ENCODE measurements at places on chromosomes 7 and 10. TPM values are rescaled to one million over a fixed set of nuclear protein-coding genes. Genes with fewer than 3 reads are reported as not detected.

The TMEM273 gene
- 2.7 TPM for total RNA-seq

The CCZ1 gene
- 81.0 TPM for total RNA-seq

The VDAC2 gene
- 288 TPM for total RNA-seq

The SPOCK2 gene
- total RNA-seq: 2.3 TPM

The BAMBI gene
- 12.7 TPM for total RNA-seq

The OR2A7 gene
- 29.5 TPM for total RNA-seq

DNA sequence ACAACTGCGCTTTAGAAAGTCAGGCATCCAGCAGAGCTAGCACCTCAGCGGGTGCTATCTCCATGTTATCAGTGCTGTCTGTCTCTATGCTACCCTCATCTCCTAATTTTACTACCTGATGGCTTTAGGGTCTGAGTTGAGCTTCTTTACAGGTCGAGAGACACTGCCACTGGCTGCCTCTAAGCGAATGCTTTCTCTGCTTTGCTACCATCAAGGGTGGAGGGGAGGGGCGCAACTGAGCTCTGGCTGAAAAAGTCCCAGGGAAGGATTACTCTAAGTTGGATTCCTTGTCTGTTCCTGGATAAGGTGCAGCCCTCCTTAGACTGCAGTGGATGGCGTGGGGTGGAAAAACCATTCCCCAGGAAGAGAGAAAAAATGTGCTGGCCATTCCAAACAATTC is 105.7 kb downstream of the CDK14 start:
- DNase-seq: no peak

GRCh38 chr7:126222782-126223181 is 1030.0 kb downstream of the GRM8 start:
- no peak for DNase-seq

- no peak for DNase-seq
Measured at GRCh38 chr7:81845744-81846241, 75.9 kb upstream of the HGF start.

DNA sequence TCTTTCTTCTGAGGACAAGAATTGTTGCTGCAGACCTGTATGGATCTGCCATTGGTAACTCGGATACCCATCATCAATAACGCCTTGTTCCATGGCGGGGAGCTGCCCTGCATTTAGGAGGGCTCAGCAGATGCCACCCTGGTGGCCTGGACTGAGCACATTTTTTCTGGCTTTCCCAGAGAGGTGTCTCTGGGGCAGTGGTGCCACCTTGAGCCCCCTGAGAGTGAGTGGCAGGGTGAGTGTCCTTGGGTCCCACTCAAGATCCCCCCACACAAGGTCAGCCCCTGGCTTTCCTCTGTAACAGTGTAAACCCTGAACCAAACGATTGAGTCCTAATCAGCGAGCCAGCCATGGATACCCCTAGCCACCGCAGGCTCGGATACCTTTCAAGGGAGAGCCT is 258.6 kb downstream of the GLRX3 start:
- DNase-seq: no peak

- no peak for DNase-seq
Measured at GRCh38 chr7:55271069-55271626, 94.0 kb upstream of the LANCL2 start.

- DNase-seq: no peak
Measured at GRCh38 chr10:99945263-99945662, 64.5 kb downstream of the DNMBP start.
